ENCODE measurements at places on chromosomes 1 and 21.

DNA sequence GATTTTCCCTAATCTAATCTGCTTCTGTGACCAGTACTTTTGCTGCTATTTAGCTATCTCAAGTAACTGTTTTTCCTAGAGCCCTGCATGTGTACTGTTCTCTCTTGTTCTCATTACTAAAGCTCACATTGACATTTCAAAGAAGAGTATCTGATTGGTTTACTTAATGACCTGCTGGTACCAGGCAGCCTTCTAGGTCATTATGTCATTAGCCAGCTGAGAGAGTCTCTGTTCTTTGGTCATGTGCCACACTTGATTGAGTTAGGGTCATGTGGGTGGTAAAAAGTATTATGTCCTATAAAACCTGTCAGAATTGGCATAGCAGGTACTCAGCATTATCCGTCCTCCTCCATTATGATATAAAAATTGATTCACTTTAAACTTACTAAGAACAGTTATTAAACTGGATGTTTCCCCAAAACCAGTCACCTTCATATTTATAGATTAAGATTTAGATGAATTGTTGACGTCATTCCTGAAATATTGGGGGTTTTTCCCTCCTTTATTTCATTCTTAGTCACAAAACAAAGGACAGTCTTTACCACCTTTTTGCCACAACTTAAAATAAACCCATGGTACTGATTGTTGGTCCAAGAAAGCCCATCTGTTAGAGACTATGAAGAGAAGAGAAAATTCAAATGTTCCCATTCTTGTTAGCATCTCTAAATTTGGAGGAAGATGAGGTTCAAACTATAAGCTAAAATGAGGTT lies 22.2 kb downstream of the FNDC5 start:
- DNase-seq, result no peak

- DNase-seq, result no peak
Measured at GRCh38 chr1:23751815-23752200, 8.5 kb downstream of the ELOA start.

DNA sequence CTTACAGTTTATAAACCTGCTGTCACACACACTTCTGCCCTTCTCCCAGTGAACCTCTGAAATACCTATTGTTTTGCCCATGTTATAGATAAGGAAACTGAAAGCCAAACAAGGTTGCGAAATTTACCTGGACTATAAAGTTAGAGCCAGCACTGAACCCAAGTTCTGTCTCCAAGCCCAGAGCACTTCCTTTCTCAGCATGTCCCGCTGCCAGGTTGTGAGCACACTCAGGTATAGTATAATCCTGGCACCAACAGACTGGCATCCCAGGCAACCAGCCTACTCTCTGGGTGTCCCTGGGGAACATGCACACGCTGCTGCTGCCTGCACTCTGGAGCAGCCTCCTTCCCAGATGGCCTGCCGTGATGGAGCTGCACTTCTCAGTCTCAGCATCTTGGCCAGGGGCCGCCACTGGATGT lies 45.1 kb downstream of the PGBD5 start:
- DNase-seq, result no peak

GRCh38 chr1:151907363-151908139 lies 1.8 kb downstream of the THEM4 start:
- DNase-seq, result no peak

- DNase-seq, result no peak
Measured at GRCh38 chr1:17207046-17207445, 2.1 kb downstream of the PADI1 start.

DNA sequence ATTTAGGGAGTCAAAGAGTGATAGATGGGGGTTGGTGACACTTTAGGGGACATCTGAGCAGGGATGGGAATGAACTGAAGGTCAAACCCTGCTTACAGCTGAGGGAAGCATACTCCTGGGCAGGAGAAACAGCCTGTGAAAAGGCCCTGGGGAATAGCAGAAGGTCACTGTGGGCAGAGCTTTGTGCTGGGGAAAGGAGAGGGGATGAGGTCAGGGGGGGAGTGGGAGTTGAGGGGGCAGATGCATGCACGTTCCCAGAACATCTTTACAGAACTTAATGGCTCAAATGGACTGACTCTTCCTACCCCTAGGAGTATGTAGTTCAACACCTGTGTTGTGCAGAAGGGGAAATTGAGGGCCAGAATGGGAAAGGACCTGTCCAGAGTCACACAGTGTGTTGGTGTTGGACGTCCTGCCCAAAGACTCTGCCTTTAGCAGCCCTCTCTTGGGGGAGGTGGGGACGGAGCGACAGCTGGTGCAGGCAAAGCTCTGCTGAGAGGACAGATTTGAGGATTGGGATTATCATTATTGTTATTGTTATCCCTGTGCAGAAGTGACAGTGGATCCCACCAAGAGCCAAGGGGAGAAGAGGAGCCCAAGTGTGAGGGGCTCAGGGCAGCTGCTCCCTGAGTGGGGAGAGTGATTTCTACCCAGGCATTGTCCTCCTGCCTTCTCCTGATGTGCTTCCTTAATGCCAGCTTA lies 116.5 kb downstream of the PTPRU start:
- DNase-seq, result no peak

DNA sequence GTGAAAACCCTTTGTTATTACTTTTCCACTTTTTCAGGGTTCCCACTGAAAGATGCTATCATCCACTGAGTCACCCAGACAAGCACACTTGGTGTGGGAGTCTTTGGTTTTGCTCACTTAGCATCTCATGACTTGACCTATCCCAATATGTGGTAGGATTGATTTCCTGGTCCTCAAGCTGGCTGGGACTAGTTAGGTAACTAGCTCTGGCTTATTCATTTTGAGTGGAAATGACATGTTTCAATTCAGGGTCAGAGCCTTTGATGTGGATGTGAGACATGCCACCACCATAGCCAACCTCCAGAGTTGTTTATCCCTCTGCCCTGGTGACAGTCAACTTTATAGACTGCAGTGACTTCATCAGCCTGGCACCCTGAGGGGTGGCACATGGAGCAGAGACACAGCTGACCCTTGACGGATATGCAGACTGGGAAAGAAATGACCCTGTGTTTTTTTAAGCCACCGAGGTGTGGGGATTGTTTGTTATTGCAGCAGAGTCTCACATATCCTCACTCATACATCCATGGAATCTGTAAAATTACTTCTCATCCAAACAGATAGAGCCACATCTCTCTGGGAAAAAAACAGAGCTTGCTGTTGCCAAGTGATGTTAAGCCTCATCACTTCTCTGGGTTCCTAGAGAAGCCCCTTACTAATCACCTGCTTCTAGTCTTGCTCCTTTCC lies 699.9 kb downstream of the MATN1 start:
- no peak for DNase-seq

DNA sequence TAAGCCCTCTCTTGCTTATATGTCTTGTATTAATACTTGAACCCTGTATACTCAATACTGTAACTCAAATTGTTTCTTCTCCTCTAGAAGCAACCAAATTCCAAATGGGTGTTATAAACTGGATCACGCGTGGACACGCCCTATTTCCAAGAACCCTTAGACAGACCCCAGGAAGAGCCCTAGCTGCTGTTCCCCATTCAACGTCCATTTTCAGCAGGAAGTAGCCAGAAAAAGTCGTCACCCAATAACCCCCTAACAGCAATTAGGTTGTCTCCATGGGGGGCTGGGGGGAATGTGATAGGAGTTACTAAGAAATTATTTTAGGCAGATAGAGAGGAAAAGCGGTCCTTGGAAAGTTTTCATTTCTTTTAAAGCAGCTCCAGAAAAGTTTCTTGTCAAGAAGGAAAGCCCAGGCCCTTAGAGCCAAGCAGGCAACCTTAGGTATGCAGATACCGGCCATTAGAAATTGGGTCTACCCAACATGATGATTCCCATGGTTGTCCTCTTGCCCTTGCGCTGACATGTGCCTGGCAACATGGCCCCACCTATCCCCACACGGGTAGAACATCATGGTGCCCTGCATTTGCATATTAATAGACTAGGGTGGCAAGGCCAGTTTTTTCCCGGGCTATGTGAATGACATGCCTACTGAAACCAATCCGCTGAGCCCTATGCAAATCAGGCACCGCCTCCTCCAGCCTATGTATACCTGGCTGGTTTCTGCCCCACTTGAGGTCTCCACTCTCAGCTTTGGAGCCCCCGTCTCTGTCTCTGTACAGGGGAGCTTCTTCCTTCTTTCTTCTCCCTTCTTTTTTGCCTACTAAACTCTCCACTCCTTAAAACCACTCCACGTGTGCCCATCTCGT lies 4.0 kb upstream of the CD46 start:
- no peak for DNase-seq

DNA sequence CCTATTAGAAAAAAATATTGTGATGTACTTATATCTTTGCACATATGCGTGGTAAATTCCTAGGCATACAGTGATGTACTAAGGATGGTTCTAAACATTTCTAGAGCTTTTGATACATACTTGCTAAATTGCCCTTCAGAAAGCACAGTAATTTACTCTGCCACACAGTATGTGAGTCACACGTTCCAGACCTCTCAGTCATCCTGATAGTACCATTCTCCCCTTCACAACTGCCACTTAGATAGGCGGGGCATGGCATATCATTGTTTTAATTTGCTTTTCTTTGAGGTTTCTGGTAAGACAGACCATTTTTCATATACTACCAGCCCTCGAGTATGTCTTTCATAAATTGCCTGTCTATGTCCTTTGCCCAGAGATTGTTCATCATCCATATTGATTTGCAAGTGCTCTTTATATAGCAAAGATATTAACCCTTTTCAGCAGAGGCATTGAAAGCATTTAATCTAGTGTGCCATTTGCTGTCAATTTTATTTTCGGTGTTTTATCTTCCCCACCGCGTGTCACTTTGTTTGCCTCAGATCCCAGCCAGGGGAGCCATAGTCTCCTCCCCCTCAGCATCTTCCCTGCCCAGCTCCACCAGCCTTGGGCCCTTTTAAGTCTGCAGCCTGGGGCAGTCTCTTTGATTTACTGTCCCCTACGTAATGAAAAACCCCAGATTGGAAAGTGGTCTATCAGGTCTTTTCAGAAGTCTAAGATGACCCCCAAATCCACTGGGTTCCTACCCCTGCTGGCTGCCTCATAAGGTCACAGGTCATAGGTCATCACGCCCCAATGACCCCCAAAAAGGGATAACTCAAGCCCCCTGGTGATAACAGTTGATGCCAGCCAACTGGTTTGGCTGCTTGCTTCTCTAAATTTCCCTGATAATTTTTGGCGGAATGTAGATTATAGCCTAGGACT lies 11.8 kb upstream of the PAX7 start:
- DNase-seq, result no peak

- DNase-seq, result no peak
Measured at GRCh38 chr1:74590288-74590687, 77.9 kb upstream of the LRRC53 start.

Measured in CD4-positive, alpha-beta memory T cell (primary cell).